ENCODE measurements at places on chromosomes 3 and 15.

DNA sequence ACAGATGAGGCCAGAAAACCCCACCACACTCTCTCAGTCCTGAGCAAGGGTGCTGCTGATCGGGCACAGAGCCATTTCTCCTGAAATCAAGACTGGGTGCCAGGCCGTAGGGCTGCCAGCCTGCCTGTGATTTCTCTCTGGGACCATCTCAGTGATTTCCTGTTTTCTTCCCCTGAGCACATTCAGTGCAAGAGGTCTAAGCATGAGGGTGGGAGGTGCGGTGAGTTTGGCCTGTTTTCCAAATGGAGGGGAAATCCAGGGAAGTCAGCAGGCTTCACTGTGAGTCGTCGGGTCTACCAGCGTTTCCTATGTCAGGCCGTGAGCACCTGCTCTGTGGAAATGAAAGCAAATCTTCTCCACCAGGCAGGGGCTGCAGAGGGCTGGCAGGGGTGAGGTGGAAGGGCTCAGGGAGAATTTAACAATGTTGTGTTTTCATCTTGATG lies 82.3 kb downstream of the ST6GAL1 start:
- DNase-seq: peak; percentile 46

DNA sequence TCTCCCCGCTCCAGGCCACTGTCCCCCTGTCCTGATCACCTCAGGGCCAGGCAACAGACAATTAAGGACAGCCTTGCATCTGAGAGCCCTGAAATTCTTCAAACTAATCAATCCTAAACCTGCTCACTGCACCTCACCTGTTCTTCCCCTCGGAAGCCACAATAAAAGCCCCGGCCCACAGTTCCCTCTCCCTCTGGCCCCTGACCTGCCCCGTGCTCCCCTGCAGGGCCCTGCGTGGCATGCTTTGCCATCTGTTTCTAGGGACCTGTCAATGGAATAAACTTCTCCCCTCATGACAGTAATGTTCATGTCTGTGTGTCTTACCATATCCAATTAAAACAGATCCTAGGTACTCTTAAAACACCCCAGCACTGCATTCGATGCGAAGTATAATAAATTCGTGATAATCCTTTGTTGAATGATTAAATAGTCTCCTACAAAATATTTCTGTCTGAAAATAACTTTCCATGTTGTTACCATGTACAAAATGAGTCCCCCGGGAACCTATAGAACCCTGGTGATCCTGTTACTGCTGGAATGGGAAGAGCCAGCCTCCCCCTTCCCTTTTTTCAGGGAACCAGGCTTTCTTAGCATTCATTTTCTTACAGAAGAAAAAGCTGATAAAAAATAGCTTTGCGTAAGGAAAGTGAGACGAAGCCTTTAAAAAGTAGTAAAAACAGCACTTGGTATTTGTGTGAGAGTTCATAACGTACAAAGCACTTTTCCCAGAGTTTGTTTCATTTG lies 59.0 kb downstream of the ABTB1 start:
- DNase-seq: no peak

GRCh38 chr3:13700889-13701288 lies 152.0 kb downstream of the FBLN2 start:
- no peak for DNase-seq

DNA sequence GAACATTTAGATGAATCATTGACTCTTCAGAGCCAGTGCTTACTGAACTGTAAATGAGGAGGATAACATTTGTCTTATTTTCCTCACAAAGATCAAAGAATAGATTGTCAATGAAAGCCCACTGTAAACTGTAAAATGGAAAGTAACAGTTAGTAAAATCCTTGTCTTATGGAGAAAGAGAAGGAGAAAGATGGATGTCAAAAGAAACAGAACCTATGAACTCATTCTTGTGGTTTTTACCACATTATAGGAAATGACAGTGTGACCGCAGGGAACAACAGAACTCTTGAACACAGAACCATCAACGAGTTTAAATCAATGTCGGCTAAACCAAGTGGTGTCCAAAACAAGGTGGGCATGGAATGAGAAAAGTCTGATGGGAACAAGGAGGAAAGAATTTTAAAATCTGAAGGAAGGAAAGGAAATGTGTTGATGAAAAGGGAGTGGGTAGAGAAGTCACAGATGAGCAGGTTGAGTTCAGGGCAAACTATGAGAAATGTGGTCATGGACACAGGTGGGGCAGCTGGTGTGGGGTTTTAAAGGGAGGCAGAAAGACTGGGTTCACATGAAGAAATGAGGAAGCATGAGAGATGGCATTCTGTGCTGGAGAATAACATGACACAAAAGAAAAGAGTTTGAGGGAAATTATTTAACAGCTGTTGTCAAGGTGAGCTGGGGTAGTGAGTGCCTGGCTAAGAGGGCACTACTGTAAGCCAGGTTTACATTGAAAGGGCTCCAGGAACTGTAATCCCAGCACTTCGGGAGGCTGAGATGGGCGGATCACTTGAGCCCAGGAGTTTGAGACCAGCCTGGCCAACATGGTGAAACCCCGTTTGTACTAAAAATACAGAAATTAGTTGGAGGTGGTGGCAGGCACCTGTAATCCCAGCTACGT lies 42.4 kb upstream of the ETV5 start:
- DNase-seq: no peak

- DNase-seq: peak; percentile 76
These were observed 14.8 kb upstream of the CYP11A1 start for GRCh38 chr15:74382004-74382816.

DNA sequence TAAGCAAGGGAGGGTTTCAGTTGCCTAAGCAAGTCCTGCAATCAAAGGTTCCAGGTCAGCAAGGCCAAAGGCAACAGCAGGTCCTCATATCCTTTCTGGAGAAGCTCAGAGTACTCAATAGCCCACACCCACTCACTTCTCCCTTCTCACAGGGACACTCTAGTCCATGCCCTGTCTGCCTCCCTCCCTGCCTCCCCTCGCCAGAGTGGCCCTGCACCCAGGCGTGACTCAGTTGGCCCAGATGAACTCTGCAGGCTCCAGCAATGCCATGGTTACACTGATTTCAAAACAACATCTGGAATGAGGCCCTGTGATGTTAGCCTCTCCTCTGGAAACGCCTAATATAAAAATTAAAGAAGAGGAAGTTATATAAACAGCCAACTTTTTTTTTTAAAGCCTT lies 32.9 kb downstream of the IL16 start:
- DNase-seq: no peak

- no peak for DNase-seq
These were observed 68.3 kb downstream of the SMAD3 start for GRCh38 chr15:67133738-67134066.

DNA sequence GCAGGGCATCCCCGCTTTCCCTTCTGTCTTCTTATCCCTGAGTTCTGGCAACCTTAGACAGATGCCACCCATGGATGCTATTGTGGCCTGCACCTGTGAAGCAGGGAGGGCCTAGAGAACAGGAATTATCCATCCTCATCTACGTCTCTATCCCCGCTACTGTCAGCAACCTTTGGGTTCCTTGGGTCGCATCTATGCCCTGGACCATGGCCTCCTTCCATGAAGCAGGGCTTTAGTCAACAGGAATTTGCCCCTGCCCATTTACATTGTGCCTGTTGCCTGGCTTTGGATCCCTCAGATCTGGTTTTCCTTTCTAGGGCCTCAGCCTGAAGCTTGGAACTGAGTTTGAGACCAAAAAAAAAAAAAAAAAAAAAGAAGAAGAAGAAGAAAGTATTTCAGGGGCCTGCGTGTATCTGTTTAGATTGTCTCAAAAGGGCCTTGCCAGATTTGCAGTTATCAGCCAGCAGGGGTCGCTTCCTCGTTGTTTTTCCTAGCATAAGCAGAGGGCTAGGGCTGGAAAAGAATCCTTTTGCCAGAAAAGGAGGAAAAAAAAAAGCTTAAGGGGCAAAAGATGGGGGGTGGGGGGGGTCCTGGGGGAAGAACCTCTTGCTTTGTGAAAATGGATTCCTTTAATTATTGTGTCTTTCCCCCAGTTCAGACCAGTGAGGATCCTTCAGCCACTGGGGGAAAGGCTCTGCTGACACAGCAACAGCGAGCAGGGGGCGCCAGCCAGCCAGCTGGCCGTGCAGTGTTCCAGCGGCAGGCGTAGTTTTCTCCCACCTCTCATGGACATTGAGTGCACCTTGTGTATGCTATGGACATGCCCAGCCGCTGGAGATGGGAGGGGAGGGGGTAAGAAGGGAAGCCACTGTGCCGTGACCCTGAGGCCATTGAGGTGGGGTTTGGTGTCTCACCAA lies 65.7 kb upstream of the ALDH1L1 start:
- DNase-seq: peak; percentile 4

- DNase-seq: no peak
These were observed 50.3 kb downstream of the MTHFS start for GRCh38 chr15:79846539-79846938.

Data from CD4-positive, alpha-beta T cell treated with Interleukin-2 at 100 ng/mL for 4 hours (primary cell).